Stimulated activated CD4-positive, alpha-beta T cell treated with anti-CD3 and anti-CD28 coated beads, Interleukin-12 subunit alpha, Interleukin-12 subunit beta, amount 100 ng/mL, for 48 hours (primary cell): ENCODE measurements at places on chromosomes 2 and 18.

DNA sequence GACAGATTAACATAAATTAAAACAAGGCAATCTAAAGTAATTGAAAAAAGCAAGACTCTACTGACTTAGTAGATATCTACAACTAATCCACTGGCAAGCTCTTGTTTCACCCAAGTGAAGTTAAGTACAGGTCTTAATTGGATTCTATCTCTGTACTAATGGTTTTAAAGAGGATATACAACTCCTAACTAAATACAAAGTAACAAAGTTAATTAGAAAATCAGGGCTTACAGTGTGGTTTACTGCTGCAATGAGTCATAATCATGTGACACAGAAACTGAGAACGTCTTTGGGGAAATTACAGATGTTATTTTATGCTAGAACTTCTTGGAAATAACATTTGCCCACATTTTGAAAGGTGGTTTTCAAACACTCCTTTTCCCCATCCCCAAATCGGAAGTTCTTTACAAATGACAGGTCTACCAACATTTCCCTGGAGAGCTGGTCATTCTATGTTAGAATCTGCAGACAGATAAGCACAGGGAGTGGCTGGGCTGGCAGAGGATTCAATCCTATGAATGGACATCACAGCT is 245.3 kb downstream of the STK39 start:
- peak; percentile 4 for DNase-seq

DNA sequence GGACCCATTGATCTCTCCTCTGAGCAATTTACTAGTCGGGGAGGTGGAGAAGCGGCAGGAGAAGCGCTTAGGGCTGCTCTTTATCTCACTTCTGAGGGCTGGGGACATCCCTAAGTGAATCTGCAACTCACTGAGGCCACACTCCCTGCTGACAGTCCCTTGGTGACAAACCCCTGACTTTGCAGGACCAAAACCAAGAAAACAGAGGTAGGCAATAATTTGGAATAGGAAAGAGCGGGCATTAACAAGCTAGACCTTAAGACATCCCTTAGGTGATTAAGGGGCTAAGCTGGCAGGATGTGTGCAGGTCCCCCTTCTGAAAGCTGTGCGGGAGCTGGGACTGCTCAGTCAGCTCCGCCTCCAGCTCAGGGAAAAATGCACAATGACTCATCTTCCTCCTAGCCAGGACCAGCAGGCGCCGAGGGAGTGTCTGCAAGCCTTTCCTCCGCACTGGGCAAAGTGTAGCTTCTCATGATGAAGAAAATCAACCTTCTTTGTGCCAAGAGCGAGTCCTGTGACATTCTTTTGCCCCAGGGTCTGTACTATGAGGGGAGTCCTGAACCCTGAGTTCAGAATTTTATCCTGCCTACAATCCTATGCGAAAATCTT is 63.3 kb downstream of the BOD1L2 start:
- no peak for DNase-seq

DNA sequence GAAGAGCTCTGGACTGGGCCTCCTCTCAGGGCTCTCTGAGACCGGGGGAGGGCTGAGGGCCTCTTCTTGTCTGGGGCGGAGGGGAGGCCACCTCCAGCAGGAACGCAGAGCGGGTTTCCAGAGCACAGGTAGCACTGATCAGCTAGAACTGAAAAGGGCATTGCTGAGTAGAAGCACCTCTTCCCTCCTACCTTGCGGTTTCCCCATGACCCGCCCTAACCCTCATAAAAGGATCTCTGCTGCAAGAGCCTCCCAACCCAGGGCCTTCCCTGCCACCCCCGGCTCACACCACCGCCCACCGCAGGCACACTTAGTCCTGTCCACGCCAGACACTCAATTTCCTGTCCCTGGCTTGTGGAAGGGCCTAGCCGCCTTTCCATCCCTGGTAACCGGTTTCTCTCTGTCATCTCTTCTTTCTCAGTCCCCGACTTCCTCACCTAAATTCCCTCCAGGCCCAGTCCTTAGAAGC is 966 bp downstream of the ADCY3 start:
- DNase-seq = no peak

- no peak for DNase-seq
Observed at GRCh38 chr2:12287220-12287751, 429.4 kb upstream of the TRIB2 start.

DNA sequence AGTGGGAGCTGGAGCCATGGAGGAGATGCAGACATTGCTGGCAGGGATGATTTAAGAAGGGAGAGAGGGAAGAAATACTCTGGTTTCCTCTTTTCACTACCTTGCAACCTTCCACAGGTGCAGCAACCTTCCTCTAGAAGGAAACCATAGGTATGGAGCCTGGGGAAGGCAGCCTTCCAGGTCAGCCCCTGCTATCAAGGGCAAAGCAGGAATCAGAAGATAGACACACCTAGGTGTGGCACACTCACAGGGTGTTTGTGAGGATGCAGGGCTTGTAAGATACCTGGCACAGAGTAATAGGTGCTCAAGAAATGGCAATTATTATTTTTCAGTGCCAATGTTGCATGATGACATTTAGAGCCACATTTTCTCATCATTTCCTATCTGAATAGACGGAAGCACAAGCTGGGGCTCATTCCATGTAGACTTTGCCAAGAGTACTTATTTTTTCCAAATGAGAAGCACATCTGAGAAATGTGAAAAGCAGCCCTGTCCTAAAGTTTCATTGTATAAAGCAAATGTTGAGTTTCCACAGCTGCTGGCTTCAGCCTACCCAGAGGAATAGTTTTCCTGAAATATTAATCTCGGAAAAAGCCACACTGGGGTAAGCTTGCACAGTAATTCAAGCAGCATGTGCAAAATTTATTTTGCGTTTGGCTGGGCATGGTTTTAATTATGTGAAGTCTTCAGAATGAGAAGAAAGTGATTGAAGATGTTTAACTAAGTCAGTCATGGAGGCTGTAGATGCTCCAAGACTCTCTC is 20.6 kb downstream of the EVA1A start:
- DNase-seq = no peak

- DNase-seq = no peak
Observed at GRCh38 chr2:239469106-239469960, 68.5 kb upstream of the HDAC4 start.

GRCh38 chr2:207897541-207898353 is 127.6 kb downstream of the PLEKHM3 start:
- DNase-seq = no peak

GRCh38 chr2:149766339-149766738 is 178.8 kb upstream of the MMADHC start:
- DNase-seq = no peak
